Activated CD8-positive, alpha-beta memory T cell treated with anti-CD3 and anti-CD28 coated beads for 1 hour (primary cell): ENCODE measurements at places on chromosomes 12 and 14.

GRCh38 chr12:31989571-31990362 lies 30.6 kb downstream of the RESF1 start:
- no peak for DNase-seq

DNA sequence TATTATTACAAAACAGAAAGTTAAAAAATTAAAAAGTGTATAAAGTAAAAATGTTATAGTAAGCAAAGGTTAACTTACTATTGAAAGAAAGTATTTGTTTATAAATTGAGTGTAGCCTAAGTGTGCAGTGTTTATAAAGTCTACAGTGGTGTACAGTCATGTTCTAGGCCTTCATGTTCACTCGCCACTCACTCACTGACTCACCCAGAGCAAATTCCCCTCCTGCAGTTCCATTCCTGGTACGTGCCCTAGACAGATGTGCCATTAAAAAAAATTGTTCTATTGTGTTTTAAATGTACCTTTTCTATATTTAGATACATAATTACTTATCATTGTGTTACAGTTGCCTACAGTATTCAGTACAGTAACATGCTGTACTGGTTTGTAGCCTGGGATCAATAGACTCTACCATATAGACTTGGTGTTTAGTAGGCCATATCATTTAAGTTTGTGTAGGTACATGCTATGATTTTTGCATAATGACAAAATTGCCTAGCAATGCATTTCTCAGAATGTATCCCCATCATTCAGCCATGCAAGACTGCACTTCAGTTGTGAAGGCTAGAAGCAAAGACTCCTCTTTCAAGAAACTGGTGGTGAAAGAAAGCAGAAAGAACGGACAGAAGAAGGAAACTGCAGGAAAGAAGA lies 100.6 kb downstream of the DACT1 start:
- no peak for DNase-seq

- DNase-seq = no peak
These were observed 253.4 kb upstream of the SRRM4 start for GRCh38 chr12:118727979-118728366.

GRCh38 chr14:65419593-65420252 lies 7.2 kb downstream of the FUT8 start:
- DNase-seq = no peak

DNA sequence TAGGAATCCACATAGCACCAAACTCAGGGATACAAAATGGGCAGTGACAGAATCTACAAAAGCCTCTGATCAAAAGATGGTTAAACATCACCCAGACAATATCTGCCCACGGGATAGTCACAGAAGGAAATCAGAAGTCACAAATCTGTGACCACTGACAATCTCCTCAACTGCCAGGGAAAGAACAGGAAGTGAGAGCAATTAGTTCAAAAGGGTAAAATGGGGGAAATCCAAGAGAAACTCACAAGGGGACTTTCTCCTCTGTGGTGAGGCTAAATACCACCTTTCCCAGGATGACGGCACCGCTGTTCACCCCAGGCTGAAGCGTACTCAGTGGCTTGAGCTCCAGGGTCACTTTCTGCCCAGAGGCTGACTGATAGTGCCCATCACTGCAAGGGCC lies 10.7 kb downstream of the TTC5 start:
- no peak for DNase-seq

DNA sequence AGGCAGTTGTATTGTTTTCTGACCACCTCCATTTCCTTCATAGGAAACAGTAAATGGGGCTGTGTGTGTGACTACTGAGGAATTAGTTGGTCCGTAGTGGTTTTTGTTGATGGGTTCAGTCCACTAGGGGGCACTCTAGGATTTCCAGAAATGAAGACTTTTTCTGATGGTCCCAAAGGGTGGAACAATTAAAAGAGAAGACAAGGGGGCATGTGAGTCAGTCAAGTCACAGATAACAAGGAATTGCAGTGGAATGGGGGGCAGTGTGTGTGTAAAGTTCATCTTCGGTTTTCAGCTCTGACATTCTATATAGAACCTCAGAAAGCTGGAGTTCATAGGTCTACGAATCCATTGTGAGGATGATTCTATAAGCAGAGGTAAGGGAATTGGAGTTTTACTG lies 186.6 kb upstream of the OR4E1 start:
- DNase-seq = no peak

- DNase-seq = no peak
These were observed 7.4 kb upstream of the SLC25A29 start for GRCh38 chr14:100313464-100314230.

DNA sequence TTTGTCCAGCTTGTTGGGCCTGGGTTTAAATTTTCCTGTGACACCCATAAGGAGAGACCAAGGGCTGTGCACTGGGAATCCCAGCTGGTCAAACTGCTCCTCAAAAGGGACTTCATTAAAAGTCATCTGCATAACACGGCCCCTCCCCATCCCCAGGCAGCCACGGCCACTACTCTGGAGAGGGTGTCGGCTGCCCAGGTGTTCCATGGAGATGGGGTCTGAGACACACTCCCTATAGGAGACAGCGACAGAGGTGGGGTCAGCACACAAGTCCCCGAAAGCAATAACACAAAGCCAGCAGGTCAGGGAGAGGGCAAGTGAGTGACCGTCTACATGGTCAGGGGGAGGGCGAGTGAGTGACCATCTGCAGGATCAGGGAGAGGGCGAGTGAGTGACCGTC lies 75.6 kb upstream of the BCL11B start:
- DNase-seq = no peak

DNA sequence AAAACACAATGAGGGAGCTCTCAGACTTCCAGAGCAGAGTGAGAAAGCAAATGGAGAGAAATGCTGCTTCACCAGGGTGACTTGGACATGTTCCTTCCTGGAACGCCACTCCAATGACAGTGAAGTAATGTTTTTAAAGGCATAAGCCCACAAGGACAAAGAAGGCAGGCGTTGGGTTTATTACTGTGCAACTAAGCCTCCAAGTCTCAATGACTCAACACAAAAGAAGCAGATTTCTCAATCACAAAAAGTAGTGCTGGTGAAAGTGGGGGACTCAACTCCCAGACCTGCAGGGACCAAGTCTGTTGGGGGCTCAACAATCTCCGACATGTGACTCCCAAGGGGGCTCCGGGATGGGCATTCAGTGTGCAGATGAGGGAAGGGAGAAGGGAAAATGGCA lies 505.2 kb downstream of the BCL11B start:
- no peak for DNase-seq

- DNase-seq = peak; percentile 20
These were observed 32.6 kb upstream of the CD9 start for GRCh38 chr12:6167327-6168280.

- no peak for DNase-seq
These were observed 34.5 kb upstream of the VRK1 start for GRCh38 chr14:96762650-96763049.

GRCh38 chr12:26361964-26362363 lies 166.6 kb downstream of the SSPN start:
- no peak for DNase-seq

DNA sequence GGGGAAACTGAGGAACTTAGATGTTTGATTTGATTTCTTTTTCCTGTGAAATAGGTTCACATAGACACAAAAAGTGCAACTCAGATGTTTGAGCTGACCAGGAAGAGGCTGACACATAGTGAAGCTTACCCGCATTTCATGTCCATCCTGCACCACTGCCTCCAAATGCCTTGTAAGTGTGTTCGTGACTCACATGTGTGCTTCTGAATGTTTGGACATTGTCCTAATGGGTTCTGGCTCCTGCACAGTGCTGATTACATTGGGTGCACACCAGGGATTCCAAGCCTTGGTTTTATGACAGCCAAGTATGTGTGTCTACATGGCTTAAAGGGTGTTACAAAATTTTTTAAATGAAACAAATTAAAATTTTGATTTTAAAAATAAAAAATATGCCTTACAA lies 137.4 kb downstream of the DAAM1 start:
- no peak for DNase-seq

GRCh38 chr12:70741256-70741655 lies 104.0 kb upstream of the PTPRB start:
- DNase-seq = no peak

GRCh38 chr14:94173471-94173884 lies 644 bp upstream of the PPP4R4 start:
- no peak for DNase-seq

- DNase-seq = no peak
These were observed at the start of gene B4GALNT1 for GRCh38 chr12:57632958-57633840. Gene B4GALNT1 (minus strand): TSS chr12:57633201. CDS start chr12:57632132, 1,069 bp downstream.

DNA sequence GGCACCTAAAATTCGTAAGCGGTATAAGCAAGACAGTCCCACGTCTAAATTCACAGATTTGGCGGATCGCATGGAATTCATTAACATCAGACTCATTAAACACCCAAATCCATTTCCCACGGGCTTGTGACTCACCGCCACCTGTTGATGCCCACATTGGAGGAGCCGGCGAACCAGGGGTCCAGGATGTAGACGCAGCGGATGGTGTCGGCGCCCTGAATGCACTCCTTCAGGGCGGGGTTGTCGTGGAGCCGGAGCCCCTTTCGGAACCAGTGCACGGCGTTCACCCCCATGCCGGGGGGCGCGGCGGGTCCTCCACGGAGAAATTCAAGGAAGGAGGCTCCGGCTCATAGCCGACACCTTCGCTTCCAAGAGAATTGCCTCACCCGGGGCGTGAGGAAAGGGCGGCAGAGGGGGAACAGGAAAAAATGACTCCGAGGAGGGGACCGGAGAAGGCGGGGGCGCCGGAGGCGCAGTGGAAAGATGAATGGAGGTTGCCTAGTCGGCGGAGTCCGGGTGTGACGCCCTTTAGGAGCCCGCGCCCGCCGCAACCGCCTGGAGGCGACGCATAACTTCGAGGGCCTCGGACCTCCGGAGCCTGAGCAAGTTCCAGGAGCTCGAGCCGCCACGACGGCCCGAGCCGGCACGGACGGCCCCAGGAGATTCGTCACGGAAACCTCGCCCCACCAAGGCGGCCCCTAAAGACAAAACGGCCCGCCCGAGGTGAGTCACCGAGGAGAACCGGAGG lies 506 bp downstream of the CRY1 start:
- peak; percentile 66 for DNase-seq

GRCh38 chr12:94586589-94587259 lies 63.6 kb downstream of the TMCC3 start:
- DNase-seq = no peak

- DNase-seq = no peak
These were observed 938 bp downstream of the RALGAPA1 start for GRCh38 chr14:35808076-35808637.

DNA sequence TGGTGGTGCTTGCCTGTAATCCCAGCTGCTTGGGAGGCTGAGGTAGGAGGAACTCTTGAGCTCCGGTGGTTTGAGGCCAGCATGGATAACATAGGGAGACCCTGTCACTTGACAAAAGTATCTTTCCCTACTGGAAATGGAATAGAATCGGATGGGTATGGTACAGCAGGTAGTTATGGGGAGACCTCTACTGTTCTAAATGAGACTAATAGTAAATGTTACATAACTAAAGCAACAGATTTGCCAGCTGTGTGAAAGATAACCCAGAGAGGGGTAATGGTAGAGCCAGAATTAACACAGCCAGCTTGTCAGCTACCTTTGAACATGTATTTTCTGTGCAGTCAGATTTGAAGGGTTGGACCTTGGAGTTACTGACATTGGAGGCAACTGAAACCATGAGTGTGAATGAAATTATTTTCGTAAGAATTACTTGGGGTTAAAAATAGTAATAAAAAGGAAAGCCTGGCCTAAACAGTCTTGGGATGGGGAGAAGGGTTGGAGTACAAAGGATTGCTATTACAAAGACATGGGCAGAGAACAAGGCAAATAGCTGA lies 21.7 kb upstream of the NUP107 start:
- no peak for DNase-seq

GRCh38 chr12:67909681-67910080 lies 79.6 kb upstream of the IFNG-AS1 start:
- no peak for DNase-seq

DNA sequence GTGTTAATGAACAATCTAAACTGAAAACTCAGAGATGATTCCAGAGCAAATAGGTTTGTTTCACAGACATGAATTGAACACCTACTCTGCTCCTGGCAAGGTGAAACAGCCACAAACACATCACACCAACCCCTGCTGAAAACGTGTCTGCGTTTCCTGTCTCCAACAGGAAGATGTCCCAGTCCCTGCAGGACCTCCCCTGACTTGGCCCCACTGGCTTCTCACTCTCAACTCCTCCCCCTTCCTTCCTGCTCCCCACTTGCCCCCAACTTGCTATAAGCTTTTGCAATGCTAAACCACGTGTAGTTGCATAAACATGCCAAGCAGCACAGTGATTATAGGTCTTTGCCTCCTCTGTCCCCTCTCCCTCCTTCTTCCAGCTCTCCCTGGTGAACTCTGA lies 567.6 kb downstream of the BCL11B start:
- DNase-seq = no peak

DNA sequence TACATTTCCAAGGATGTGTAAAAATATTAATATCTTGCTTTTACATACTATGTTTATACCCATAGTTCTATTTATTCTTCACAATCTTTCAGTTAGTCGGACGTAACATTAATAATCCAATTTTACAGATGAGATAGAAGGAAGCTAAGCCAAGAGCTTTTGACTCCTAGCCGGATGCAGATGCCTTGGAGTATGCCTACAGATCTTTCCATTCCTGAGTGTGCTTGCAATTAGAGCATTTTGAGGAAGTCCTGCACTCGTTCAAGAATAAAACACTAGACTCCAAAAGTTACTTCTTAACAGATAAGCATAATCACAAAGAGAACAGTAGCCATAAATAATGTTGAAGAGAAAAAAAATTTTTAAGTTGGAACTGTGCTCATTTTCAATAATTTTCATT lies 337.6 kb upstream of the CLEC14A start:
- no peak for DNase-seq

DNA sequence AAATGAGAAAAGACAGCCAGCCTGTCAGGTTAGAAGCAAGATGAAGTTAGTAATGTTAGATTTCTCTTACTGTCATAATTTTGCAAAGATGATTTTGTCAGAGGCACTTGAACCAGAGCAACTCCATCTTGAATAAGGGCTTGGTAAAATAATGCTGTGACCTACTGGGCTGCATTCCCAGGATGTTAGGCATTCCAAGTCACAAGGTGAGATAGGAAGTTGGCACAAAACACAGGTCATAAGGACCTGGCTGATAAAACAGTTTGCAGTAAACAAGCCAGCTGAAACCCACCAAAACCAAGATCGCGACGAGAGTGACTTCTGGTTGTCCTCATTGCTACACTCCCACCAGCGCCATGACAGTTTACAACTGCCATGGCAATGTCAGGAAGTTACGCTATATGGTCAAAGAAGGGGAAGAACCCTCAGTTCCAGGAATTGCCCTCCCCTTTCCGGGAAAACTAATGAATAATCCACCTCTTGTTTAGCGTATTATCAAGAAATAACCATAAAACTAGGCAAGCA lies 1313.5 kb upstream of the TMEM132C start:
- DNase-seq = no peak

- no peak for DNase-seq
These were observed 522.5 kb downstream of the RMST start for GRCh38 chr12:97984974-97985580.

- no peak for DNase-seq
These were observed 89.4 kb downstream of the OTX2 start for GRCh38 chr14:56720703-56721460.

GRCh38 chr12:120474616-120474960 lies 5.0 kb upstream of the SRSF9 start:
- DNase-seq = no peak

- DNase-seq = no peak
These were observed 33.5 kb downstream of the NIN start for GRCh38 chr14:50797250-50798047.
